ENCODE measurements at places on chromosomes 4 and X. TPM values are rescaled to one million over a fixed set of nuclear protein-coding genes. Genes with fewer than 3 reads are reported as not detected.

CCKAR gene
- not detected for total RNA-seq

TMEM156 gene
- total RNA-seq, result 0.30 TPM

GEMIN8 gene
- 14.8 TPM for total RNA-seq

FATE1 gene
- not detected for total RNA-seq

CTAG1B gene
- total RNA-seq, result not detected

DNA sequence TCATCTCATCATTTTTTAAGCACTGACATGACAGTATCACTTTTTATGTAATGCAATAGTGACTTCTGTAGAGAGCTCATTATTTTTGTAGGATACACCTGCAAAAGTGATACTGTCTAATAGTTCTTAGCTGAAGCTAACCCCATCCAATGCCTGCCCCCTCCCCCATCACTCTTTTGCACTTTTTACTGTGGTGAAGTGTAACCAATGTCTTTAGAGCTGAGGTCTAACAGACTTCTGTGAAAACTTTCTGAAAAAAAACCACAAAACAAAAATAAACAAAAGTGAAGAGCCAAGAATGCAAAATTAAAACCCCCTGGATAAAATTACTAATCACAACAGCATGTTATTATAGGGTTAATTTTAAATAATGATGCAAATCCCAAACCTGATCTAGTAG is 301.1 kb downstream of the ANK2 start:
- no peaks in the 10 kb centered on the region for H3K4me1 ChIP-seq
- H3K27me3 ChIP-seq, result no peaks in the 10 kb centered on the region
- DNase-seq, result no peak
- H3K36me3 ChIP-seq, result no peaks in the 10 kb centered on the region
- H3K4me3 ChIP-seq, result no peak overlapping the region

- H3K4me3 ChIP-seq, result no peak overlapping the region
- no peaks in the 10 kb centered on the region for H3K36me3 ChIP-seq
- H3K27ac ChIP-seq, result no peak overlapping the region
- no peaks in the 10 kb centered on the region for H3K27me3 ChIP-seq
- DNase-seq, result no peak
- no peaks in the 10 kb centered on the region for H3K4me1 ChIP-seq
Observed at GRCh38 chrX:10415306-10416001, 204.9 kb downstream of the MID1 start.

DNA sequence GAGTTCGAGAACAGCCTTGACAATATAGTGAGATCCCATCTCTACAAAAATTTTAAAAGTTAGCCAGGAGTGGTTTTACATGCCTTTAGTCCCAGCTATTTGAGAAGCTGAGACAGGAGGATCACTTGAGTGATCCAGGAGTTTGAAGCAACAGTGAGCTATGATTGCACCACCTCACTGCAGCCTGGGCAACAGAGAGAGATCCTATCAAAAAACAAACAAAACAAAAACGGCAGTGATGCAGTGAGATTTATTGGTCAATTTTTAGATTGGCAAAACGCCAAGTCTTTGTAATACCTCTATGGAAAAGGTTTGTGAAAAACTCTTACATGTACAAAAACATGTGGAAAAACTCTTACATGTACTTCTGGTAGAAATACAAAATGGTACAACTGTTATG is 91.3 kb downstream of the PTPN13 start:
- no peaks in the 10 kb centered on the region for H3K36me3 ChIP-seq
- no peak for DNase-seq
- no peaks in the 10 kb centered on the region for H3K27me3 ChIP-seq
- no peak overlapping the region for H3K27ac ChIP-seq
- H3K4me3 ChIP-seq, result no peak overlapping the region
- H3K4me1 ChIP-seq, result no peaks in the 10 kb centered on the region

GRCh38 chr4:77126809-77127208 is 30.2 kb upstream of the CCNG2 start:
- H3K27me3 ChIP-seq, result no peaks in the 10 kb centered on the region
- H3K4me3 ChIP-seq, result no peak overlapping the region
- H3K27ac ChIP-seq, result no peak overlapping the region
- DNase-seq, result no peak

- no peak overlapping the region for H3K27ac ChIP-seq
- H3K27me3 ChIP-seq, result no peaks in the 10 kb centered on the region
- no peak overlapping the region for H3K4me3 ChIP-seq
- DNase-seq, result no peak
- no peaks in the 10 kb centered on the region for H3K4me1 ChIP-seq
Observed at GRCh38 chr4:20341134-20341738, 89.5 kb downstream of the SLIT2 start.

- H3K27ac ChIP-seq, result no peak overlapping the region
- H3K4me1 ChIP-seq, result no peaks in the 10 kb centered on the region
- no peaks in the 10 kb centered on the region for H3K36me3 ChIP-seq
- H3K27me3 ChIP-seq, result no peaks in the 10 kb centered on the region
Observed at GRCh38 chrX:1778817-1779216, 164.0 kb downstream of the ASMT start.

- H3K4me3 ChIP-seq, result no peak overlapping the region
- H3K27me3 ChIP-seq, result no peaks in the 10 kb centered on the region
- no peaks in the 10 kb centered on the region for H3K36me3 ChIP-seq
Observed at GRCh38 chr4:89114100-89114499, 2.8 kb downstream of the TIGD2 start.

DNA sequence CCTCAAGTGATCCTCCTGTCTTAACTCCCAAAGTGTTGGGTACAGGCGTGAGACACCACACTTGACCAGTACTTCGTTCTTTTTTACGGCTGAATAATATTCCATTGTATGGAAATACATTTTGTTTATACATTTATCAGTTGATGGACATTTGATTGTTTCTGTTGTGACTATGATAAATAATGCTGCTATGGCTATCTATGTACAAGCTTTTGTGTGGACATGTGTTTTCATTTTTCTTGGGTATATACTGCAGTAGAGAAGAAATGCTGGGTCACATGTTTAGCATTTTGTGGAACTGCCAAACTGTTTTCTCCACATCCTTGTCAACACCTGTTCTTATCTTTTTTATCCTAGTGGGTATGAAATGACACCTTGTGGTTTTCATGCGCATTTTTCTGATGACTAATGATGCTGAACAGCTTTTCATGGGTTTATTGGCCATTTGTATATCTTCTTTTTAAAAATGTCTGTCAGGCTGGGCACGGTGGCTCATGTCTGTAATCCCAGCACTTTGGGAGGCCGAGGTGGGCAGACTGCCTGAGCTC is 37.3 kb downstream of the SAT1 start:
- no peak overlapping the region for H3K4me3 ChIP-seq
- no peaks in the 10 kb centered on the region for H3K4me1 ChIP-seq
- no peaks in the 10 kb centered on the region for H3K27me3 ChIP-seq

DNA sequence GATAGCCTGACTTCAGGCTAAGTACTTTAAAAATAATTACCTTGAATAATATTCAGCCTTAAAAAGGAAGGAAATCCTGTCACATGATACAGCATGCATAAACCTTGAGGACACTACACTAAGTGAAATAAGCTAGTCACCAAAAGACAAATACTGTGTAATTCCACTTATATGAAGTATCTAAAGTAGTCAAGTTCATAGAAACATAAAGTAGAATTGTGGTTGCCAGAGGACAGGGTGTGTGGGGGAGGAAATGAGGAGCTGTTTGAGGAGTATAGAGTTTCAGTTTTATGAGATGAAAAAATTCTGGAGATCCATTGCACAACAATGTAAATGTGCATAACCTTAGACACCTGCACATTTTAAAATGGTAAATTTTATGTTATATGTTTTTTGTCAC is 5.6 kb upstream of the STPG2 start:
- no peak overlapping the region for H3K4me3 ChIP-seq
- no peaks in the 10 kb centered on the region for H3K4me1 ChIP-seq
- H3K27ac ChIP-seq, result no peak overlapping the region

DNA sequence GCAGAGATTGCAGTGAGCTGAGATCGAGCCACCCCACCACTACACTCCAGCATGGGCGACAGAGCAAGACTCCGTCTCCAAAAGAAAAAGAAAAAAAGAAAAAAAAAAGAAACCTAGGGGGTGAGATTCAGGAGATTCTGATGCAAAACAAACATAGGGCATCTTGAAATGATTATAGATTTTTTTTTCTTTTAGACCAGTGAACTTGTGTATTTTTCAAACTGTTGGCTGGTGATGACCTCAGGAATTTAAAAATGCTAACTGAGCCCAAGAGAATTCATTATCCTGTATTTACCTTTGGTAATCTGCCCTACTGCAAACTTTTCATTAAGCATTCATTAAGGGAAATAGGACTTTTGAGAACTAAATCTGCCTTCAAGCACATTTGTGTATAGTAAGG is 20.6 kb downstream of the ATP10D start:
- H3K27me3 ChIP-seq, result no peaks in the 10 kb centered on the region
- no peak overlapping the region for H3K27ac ChIP-seq
- DNase-seq, result no peak
- no peaks in the 10 kb centered on the region for H3K36me3 ChIP-seq
- H3K4me1 ChIP-seq, result peaks cover 7% of the 10 kb centered on the region
- no peak overlapping the region for H3K4me3 ChIP-seq

GRCh38 chrX:41122664-41123257 is 37.5 kb downstream of the USP9X start:
- H3K36me3 ChIP-seq, result no peaks in the 10 kb centered on the region
- H3K27ac ChIP-seq, result no peak overlapping the region
- no peak overlapping the region for H3K4me3 ChIP-seq
- no peaks in the 10 kb centered on the region for H3K27me3 ChIP-seq
- H3K4me1 ChIP-seq, result no peaks in the 10 kb centered on the region
- DNase-seq, result no peak

DNA sequence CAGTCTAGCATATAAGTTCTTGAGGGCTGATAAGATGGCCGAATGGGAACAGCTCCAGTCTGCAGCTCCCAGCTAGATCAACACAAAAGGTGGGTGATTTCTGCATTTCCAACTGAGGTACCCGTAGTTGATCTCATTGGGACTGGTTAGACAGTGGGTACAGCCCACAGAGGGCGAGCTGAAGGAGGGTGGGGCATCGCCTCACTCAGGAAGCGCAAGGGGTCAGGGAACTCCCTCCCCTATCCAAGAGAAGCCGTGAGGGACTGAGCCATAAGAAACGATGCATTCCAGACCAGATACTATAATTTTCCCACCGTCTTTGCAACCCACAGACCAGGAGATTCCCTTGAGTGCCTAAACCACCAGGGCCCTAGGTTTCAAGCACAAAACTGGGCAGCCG is 109.0 kb downstream of the RPS6KA6 start:
- no peaks in the 10 kb centered on the region for H3K27me3 ChIP-seq
- H3K27ac ChIP-seq, result no peak overlapping the region
- H3K4me3 ChIP-seq, result no peak overlapping the region
- no peaks in the 10 kb centered on the region for H3K36me3 ChIP-seq
- no peak for DNase-seq

DNA sequence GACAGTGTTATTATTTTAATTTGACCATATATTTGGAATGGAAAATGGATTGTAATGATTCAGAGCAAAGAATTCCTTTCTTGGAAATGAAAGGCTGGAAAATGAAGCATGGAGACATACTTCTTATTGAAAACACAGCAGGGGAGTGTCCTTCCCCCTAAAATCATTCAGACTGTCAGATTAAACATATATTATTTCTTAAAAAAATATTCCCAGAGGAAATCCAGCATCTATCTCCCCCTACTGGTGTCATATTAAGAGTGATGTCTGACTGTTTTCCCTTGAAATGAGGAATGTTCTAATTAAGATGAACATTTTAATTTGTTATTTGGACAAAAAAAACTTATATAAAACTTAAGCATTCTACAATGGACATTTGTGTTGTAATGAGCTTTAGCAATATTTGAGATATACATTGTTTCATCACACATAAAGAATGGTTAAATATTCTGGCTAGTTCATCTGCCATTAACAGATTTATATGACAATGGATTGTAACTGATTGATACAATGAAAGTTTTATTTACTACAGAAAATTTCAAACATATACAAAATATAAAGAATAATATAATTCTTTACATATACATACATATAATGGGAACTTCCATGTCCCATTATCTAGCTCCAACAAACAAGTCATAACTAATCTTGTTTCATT is 264.6 kb downstream of the SPRY1 start:
- no peaks in the 10 kb centered on the region for H3K36me3 ChIP-seq
- peaks cover 3% of the 10 kb centered on the region for H3K4me1 ChIP-seq
- H3K4me3 ChIP-seq, result no peak overlapping the region
- no peaks in the 10 kb centered on the region for H3K27me3 ChIP-seq
- H3K27ac ChIP-seq, result no peak overlapping the region

Data from aorta (tissue), 5 donors.